Suprapubic skin (tissue), 4 donors: ENCODE measurements at places on chromosomes 12 and 14.

DNA sequence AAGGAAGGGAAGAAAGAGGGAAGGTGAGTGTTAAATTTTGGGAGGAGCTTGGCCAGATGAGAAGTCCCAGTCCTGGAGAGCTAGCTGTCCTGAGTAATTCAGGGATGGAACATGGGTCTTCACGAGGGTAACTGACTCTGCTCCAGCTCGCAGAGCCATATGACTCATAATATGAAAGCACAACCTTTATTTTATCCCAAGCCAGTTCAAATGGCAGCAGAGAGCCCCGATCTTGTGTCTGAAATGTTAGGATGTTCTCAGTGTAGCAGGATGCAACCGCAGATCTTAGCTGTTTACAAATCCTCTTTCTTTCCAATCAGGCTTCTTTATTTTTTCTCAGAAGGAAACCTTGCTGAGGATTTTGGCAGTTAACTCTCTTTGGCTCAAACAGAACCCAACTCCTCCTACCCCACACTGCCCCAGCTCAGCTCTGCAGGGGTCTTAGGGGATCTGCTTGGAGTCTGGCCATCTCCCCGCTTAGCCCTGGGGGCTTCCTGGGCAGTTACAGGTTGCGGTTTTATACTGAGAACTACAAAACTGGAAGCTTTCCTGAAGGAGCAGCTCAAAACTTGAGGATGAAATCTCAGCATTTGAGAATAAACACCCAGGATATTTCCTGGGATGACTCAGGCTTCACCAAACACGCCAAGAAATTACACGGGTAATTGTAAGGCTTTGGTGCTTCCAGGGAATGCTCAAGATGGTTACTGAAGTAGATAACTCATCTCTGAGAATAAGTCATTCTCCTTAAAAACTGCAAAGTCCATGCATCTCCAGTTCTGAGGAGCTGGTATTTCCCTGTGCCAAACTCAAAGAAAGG, 92.5 kb downstream of the VCPKMT start:
- H3K27ac ChIP-seq = peak overlapping the region; percentile 83
- H3K4me3 ChIP-seq = no peak overlapping the region
- H3K4me1 ChIP-seq = peaks cover 28% of the 10 kb centered on the region
- DNase-seq = no peak

DNA sequence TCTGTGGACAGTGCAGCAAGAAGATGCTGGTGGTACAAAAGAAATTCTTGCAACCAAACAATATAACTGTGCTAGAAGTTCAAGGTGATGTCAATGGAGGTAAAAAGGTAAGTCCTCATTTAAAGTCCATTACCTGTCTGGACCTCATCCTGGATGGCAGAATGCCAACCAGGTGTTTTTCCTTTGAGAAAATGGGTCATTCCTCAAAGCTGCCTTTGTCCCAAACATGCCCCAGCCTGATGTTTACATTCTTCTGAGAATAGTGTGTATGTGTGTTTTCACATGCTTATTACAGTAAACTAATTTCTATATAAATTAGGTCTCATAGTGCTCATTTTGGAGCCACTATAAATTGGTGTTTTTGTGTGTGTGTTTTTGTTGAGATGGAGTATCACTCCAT, 24.9 kb downstream of the ACTR6 start:
- no peak overlapping the region for H3K27ac ChIP-seq
- H3K27me3 ChIP-seq = no peaks in the 10 kb centered on the region
- H3K4me3 ChIP-seq = no peak overlapping the region
- H3K4me1 ChIP-seq = peaks cover 3% of the 10 kb centered on the region
- DNase-seq = no peak
- H3K36me3 ChIP-seq = peaks cover 35% of the 10 kb centered on the region

GRCh38 chr12:89991807-89992590, 283.4 kb upstream of the ATP2B1 start:
- H3K27me3 ChIP-seq = no peaks in the 10 kb centered on the region
- H3K36me3 ChIP-seq = no peaks in the 10 kb centered on the region
- no peak for DNase-seq
- no peaks in the 10 kb centered on the region for H3K4me1 ChIP-seq

DNA sequence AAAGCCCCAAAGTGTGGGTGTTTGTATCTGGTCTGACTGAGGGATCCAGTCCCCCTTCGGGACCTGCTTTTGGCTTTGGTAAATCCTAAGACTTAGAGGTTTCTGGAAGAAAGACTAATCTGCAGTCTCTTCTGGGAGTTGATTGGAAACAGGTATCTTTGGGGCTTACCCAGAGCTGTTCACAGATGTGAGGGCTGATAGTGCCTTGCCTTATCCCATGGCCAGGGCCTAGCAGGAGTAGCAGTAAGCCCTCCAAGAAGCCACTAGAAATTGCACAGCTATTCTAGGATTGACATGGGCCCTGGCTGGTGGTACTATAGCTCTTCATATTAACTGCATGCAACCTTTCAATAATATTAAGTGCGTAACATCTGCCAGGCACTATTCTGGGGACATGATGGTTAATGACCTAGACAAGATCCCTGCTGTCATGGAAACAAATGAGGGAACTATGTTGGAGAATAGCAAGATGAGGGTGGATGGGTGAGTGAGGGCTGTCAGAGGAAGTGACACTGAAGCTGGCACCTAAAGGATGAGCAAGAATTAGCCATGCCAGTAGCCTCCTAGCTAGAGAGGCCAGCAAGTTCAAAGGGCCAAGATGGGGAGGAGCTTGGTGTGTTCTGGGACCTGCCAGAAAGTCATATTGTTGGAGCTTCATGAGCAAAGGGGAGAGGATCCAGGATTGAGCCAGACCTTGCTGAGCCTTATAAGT, 71.7 kb downstream of the CRADD start:
- H3K4me3 ChIP-seq = no peak overlapping the region
- no peak for DNase-seq
- no peak overlapping the region for H3K27ac ChIP-seq
- H3K36me3 ChIP-seq = no peaks in the 10 kb centered on the region

GRCh38 chr12:128815779-128816642, 7.7 kb downstream of the SLC15A4 start:
- DNase-seq = no peak
- H3K36me3 ChIP-seq = peaks cover 7% of the 10 kb centered on the region
- H3K4me1 ChIP-seq = peaks cover 41% of the 10 kb centered on the region
- no peaks in the 10 kb centered on the region for H3K27me3 ChIP-seq
- no peak overlapping the region for H3K4me3 ChIP-seq

GRCh38 chr12:119204131-119204530, 25.4 kb downstream of the HSPB8 start:
- peaks cover 17% of the 10 kb centered on the region for H3K4me1 ChIP-seq
- no peak overlapping the region for H3K4me3 ChIP-seq
- no peaks in the 10 kb centered on the region for H3K36me3 ChIP-seq
- H3K27me3 ChIP-seq = no peaks in the 10 kb centered on the region
- no peak overlapping the region for H3K27ac ChIP-seq

GRCh38 chr12:100114574-100114973, 28.1 kb downstream of the BLTP3B start:
- H3K36me3 ChIP-seq = no peaks in the 10 kb centered on the region
- no peak overlapping the region for H3K27ac ChIP-seq
- no peak overlapping the region for H3K4me3 ChIP-seq
- no peak for DNase-seq
- no peaks in the 10 kb centered on the region for H3K27me3 ChIP-seq
